ENCODE measurements at places on chromosomes 2 and 18.

DNA sequence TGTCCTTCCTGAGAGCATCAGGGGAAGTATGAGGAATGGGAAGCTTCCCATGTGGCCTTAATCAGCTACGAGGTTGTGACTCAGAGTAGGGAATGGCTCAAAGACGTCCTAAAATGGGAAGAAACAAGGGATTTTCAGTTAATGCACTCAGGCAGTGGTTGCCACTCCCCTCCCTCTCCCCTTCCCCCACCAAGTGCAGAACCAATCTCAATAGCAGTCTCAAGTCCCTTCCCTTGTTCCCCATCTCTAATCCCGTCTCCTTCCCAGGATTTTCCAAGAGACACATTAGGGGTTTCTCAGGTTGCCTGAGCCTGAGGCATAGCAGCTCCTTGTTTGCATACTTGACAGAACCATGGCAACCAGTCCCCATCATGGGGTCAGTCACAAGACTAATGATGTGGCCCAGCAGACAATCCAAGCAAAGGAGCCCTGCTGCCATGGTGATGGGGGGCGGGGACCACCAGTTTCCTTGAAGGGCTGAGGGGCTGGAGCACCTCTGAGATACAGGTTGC is 18.2 kb upstream of the RESP18 start:
- peak; percentile 63 for DNase-seq

GRCh38 chr2:159012142-159012541 is 43.7 kb downstream of the TANC1 start:
- DNase-seq, result no peak

GRCh38 chr2:151161821-151162551 is 99.7 kb downstream of the RBM43 start:
- no peak for DNase-seq

- DNase-seq, result no peak
Observed at GRCh38 chr2:120465012-120465700, 119.2 kb downstream of the INHBB start.

DNA sequence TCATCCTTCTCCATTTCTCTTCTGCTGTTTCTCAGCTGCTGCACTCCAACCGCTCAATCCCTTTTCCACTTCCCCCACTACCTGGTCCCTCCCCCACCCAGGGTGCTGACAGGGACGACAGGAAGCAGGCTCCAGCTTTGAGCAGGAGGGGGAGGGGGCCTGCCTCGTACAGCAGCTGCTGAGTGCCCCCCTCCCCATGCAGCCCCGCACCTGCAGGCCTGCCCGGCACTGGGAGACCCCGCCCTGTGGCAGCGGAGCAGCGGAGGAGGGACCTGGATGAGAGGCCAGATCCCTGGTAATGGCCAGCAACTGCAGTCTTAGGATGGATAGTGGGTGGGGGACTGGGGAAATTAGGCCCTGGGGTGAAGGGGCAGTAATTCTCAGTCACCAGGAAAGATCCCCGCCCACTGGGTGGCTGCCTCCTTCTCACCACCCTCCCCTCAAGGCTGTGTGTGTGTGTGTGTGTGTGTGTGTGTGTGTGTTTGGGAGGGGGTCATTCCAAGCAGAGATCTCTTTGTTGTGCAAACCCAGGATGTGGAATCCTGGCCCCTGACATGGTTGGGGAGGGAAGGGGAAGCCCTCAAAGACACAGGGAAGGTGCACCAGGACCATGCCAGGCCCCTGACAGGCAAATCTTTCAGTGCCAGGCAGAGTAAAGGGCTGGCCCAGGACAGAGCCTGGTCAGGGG is 6.8 kb upstream of the CRYBA2 start:
- DNase-seq, result no peak

DNA sequence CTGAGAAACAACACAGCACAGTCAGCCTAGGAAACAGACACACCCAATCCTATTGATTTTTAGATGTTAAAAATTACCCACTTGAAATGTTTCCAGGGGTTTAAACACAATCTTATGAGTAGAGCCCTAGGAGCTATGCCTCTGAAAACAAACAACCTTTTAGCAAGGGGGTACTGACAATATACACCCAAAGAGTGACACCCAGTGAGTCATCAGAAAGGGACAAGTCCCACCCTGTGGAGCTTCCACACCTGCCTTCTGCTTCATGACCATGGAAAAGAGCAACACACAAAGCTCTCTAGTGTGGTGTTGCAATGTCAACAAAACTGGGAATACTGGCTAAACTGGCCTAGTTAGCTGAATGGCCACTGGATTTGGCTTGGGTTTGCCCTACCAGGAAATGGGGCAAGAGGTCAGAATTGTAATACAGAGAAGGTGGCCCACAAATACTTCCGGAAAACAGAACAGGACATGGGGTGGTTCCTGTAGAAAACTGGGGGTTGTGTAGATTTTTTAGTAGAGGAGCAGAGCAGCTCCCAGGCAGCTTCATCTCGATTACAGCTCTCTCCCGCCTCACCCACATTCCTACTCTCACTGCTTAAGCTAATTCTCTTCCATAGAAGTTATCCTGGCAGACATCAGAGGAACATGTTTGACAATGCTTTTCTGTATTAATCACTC is 98.2 kb downstream of the GAREM1 start:
- DNase-seq, result no peak

GRCh38 chr2:160790738-160791137 is 297.1 kb upstream of the RBMS1 start:
- no peak for DNase-seq

DNA sequence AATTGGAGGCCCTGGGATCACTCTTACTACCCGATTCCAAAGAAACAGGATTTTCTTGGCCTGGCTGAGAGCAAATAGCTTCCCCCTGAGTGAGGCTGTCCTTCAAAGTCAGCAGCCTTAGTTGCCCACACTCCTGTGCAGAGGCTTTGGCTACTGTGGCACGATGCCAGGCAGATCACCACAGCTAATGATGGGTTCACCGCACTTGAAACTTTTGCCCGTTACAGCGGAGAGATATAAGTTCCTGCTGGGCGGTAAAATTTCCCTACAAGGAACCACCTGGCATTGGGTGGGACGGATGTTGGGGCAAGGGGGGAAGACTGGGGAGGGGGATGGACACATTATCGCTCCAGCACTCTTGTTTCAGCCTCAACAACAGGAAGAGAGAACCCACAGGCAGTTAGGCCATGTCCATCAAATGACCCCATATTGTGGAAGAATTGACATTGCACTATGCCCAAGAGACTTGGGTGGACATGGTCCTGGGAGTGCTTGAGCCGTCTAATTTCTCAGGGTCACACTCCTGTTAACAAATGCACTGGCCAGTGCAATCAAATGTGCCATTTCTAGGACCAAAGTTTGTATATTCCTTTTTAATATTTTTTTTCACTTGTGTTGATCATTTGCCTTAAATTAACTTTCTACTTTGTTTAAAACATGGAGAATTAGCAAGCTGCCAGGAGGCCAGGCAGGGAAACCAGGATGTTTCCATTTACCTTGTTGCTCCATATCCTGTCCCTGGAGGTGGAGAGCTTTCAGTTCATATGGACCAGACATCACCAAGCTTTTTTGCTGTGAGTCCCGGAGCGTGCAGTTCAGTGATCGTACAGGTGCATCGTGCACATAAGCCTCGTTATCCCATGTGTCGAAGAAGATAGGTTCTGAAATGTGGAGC is 4.4 kb downstream of the IL1B start:
- no peak for DNase-seq

- no peak for DNase-seq
Observed at GRCh38 chr2:209076151-209076550, 347.7 kb upstream of the MAP2 start.

- no peak for DNase-seq
Observed at GRCh38 chr2:16100006-16100405, 159.7 kb downstream of the MYCN start.

DNA sequence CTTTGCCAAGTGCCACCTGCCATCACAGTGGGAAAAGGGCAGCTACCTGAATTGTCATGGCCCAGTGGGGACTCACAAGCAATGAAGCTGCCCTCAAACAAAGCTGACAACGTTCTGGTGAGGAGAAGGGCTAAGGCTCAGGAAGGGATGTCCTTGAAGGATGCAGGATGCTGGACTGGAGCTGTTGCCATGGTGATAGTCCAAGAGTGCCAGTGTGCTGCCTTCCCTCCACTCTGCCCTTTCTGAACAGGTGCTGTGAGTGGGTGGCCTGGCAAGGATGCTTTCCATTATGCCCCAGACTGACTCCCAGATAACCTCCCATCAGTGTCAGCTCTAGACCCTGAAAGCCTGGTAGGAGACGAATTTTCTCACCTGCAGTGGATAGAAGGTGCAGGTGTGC is 137.8 kb upstream of the GYPC start:
- no peak for DNase-seq

DNA sequence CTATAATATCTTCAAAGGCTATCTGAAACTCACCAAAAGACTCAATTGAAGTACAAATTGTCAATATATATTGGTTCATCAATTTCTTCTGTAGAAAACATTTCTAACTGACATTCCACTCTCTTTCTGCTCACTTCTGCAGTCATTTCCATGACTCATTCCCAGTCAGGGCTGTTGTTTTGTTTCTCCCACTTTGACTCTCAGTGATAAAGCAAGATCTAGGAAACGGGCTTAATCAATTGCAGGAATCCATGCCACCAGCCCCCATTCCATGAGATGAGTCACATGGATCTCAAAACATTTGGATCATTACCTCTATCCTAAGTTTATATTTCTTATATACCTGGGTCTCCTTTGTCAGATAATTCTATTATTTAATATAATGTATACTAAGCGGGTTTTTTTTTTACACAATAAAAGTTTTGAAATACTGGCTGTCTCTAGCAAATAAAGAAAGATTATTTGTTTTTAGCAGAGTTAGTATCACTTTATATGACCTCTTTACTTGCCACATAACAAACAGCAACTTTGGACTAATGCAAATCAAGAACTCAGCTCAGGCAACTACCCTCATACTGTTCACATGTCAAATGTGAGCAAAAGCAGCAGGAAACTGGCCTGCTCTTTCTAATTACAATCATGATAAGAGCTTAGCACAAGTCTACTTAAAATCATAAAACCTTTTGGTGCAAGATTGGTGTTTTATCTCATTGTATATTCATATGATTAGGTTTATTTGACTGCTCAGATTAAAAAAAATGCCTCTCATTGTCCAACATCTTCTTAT is 251.1 kb upstream of the PIK3C3 start:
- no peak for DNase-seq

DNA sequence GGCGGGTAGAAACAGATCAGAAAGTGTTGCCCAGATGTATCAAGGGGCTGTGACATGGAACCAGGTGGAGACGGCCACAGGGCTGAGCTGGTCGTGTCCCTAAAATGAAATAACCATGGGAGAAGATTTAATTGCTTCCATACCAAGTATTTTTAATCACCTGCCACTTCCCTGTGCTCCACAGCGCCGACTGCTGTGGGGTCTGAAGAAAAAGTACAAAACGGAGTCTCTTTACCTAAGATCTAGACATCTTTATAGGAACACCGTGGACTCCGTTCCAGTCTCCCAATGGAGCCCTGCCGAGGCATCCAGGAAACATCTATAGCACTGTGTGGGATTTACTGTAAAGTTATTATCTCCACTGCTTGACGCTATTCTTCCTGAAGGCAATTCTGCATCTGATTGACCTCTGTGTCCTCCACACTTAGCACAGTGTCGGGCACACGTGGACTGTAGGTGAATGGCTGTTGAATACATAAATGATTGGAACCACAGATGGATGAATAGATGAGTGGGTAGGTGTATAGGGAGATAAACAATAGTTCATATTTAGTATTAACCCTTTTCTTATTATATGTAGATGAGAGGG is 21.6 kb upstream of the GYPC start:
- DNase-seq, result no peak

DNA sequence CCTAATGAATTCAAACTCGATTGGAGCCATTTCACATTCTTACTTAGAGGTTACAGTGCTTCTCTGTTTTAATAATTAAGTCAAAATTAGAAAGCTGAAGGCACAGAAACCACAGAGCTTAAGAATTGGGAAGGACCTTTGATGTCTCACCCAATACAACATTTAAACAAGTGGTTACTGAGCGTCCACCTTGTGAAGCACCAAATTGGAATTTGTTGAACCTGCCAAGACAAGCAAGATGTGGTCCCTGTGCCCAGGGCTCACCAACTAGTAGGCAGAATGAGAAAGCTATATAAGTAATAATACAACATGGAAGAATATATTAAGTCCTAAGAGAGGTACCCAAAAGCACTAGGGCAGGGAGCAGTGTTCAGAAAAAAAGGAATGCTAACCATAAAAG is 64.5 kb upstream of the NPAS2 start:
- DNase-seq, result no peak

DNA sequence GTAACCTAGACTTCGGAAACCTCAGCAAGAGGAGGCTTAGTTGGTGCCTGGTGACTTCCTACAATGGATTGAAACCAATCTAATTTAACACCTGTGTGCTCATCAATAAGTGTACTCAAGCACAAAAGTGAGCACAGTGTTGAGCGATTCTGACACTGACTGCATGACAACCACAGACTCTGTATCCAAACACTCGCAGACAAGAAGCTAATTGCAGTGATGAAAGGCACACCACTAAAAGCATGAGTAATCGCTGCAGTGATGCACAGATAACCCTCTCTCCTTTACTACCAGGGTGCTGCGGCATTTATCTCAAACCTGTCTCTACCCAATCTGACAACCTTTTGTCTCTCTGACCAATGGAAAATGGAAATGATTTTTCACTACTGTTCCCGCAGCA is 168.1 kb downstream of the AFF3 start:
- no peak for DNase-seq

- no peak for DNase-seq
Observed at GRCh38 chr2:235527806-235528469, 34.1 kb downstream of the AGAP1 start.

- DNase-seq, result no peak
Observed at GRCh38 chr2:209125291-209125690, 298.6 kb upstream of the MAP2 start.

- DNase-seq, result no peak
Observed at GRCh38 chr18:56741685-56742084, 90.5 kb downstream of the WDR7 start.

DNA sequence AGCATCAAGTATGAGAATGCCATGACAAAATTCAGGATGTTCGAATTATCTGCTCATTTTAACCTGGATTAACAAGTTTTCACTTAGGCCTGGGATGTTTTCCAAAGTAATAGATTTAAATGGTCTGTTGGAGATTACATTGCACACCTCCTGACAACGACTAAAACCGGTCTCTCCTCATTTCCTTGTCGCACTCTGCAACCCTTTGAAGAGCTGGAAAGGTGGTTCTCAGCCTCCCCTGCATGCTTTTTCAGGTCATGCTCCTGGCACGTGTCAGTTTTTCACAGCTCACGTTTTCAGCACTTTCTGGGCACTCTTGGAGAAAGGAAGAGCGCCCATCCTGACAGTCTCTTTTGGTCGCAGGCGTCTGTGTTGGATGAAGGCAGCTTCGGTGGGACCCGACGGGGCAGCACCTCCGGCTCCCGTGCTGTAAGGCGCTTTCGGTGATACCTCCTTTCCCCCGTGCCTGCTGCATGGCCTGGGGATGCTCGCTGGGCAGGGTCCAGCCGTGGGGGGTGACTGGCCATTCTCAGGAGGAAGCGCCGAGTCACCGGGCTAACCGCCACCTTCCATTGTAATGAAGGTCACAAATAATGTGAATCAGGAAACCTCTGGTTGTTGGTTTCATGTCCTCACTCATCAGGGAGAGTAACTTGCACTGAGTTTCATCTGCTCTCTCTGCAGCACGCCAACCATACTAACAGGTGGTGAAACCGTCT is 63.5 kb upstream of the RBM44 start:
- DNase-seq, result no peak
